ENCODE measurements at places on chromosomes 7 and 10.
A peak's percentile ranks its signal among the peaks of the same experiment; 100 is the strongest.

GRCh38 chr7:480531-481218 lies 39.0 kb downstream of the PDGFA start:
- DNase-seq = peak; percentile 30

- DNase-seq = no peak
Observed at GRCh38 chr10:33098951-33099663, 141.1 kb upstream of the ITGB1 start.

- no peak for DNase-seq
Observed at GRCh38 chr7:46245586-46246111, 324.6 kb upstream of the IGFBP3 start.

DNA sequence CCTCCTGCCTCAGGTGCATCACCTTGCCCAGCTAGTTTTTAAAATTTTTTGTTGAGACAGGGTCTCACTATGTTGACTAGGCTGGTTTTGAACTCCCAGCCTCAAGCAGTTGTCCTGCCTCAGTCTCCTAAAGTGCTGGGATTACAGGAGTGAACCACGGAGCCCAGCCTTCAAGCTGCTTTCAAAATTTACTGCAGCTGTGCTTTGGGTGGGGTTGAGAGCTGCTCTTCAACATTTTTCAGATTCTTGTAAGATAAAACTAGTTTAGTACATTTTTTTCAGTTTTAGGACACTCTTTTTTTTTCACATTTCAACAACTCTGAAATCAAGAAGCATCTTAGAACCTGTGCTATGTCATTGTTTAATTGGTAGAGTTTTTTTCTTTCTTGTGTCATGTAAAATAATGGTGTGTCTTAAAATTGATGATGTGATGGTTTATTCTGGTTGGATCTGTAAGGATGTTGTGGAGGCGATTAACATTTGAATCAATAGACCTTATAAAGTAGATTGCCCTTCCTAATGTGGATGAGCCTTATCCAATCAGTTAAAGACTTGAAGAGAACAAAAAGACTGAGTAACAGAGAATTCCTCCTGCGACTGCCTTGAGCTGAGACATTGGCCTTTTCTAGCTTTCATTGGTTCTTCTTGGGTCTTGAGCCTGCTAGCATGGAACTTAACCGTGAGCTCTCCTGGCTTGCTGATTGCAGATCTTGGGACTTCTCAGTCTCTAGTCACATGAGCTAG lies 13.5 kb downstream of the PLEKHA8 start:
- DNase-seq = no peak

- DNase-seq = no peak
Observed at GRCh38 chr10:133151543-133151972, 8.5 kb upstream of the KNDC1 start.

DNA sequence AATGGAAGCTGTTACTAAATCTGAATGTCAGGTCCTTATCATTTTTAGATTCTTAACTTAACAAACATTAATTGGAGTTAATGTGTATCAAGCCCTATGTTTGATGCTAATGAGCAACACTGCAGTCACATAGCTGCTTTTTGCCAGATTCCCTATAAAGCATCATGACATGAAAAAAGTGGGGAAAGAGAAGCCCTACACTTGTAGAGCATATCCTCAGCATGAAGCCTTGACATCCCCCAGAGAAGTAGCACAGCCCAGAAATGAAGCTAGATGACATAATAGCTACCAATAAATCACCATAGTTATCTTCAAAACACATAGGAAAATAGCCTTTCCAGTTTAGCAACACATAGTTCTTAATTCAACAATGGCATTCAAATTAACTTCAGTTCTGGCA lies 49.2 kb upstream of the CDK1 start:
- DNase-seq = no peak

GRCh38 chr7:121192834-121193233 lies 136.0 kb upstream of the WNT16 start:
- DNase-seq = no peak

DNA sequence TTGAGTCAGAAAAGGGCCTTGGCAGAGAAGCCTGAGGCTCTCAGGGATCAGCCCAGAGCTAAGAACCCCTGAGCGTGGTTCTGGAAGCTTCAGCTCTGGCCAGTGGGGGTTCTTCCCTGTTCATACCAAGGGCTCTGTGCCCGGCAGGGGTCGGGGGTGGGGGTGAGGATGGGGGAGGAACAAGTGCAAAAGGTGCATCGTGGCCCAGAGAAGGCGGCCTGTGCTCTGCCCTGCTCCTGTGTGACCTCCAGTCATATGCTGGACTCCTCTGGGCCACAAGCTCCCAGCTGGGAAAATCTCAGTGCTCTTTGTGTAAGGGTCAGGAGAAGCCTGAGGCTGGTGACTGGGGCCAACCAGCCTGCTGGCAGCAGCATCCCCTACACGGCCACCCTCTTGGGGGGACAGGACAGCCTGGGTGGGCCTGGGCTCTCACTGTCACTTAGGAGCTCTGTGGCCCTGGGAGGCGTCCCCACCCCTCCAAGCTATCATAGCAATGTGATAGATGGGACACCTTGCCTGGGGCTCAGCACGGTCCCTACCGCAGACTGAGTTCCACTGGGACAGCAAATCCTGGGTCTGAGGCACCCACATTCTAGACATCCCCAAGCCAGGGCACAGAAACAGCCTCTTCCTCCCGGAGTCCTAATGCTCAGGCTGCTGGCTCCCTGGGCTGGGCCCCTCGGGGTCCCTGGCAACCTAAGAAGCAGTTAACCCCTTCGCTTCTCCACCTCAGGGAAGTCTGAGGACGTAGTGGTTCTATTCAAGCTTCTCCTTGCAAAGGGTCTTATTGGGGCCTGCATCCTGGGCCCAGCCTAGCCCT lies 2.5 kb downstream of the MMRN2 start:
- DNase-seq = no peak

GRCh38 chr7:70400829-70401380 lies 731.0 kb upstream of the GALNT17 start:
- no peak for DNase-seq

DNA sequence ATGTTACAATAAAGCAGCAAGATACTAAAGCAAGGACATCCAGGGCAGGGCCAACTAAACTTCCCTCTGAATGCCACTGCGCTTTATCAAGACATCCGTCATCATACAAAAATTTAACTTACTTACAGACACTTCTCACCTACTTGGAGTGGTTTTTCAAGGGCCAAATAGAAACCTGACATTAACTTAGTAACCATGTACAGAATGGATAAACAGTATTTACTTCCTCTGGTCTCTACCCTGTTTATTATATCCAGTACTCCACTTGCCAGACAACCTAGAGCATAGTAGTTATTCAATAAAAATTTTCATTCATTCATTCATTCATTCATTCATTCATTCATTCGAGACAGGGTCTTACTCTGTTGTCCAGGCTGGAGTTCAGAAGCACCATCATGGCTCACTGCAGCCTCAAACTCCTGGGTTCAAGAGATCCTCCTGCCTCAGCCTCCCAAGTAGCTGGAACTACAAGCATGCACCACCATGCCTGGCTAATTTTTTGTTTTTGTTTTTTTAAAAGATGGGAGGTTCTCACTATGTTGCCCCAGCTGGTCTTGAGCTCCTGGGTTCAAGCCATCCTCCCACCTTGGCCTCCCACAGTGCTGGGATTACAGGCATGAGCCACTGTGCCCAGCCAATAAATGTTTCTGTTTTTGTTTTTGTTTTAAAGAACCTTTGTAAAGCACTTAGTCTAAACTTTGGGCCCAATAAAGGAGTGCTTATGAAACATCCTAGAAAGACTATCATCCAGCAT lies 19.0 kb downstream of the SMURF1 start:
- DNase-seq = no peak

DNA sequence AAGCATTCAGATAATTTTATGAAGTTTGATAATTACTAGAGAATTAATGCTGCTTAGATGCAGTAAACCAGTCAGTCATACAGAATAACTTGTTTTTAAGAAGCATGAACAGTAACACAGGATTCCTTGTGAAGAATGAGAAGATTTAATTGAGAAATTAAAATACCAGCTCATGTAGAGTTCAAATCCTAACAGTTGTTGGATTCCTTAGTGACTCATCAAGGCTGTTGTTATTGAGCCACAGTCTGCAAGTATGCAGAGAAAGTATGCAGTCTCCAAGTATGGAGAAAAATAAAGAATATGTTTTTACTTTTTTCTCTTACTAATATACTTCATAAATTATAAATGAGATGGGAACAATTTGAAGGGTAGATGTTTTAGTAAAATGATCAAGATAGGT lies 30.2 kb upstream of the CYP26C1 start:
- peak; percentile 23 for DNase-seq

DNA sequence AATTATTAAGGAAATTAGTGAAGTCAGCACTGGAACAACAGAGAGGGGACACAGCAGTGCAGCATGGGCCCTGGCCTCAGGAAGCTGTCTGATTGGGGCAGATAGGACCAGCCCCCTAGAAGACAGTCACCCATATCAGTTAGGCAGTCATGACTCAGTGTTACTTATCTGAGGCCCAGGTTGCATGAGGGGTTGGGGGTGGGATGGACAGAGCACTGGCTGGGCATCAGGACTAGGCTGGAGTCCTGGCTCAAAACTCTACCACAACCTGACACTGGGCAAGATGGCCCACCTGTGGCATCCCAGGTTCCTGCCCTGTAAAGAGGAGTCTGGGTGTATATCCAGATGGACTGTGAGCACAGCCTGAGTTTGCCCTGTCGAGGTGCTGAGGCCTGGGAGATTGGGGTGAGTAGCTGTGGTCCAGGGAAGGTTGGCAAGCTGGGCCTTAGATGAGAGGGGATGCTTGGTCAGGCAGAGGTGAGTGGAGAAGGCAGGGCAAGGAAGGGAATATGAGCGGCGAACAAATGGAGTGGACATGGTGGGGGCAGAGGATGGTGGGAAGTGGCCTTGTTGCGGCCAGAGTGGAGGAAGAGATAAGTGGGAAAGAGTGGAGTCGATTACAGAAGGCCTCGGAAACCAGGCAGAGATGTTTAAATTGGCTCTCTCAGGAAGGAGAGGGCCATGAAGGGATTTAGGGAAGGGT lies 37.5 kb downstream of the HK1 start:
- peak; percentile 95 for DNase-seq

GRCh38 chr10:52004342-52004949 lies 305.1 kb upstream of the CSTF2T start:
- peak; percentile 4 for DNase-seq

- no peak for DNase-seq
Observed at GRCh38 chr7:129143724-129144094, 798 bp upstream of the TSPAN33 start.

GRCh38 chr10:69425511-69426298 lies 9.0 kb upstream of the TACR2 start:
- DNase-seq = no peak

- no peak for DNase-seq
Observed at GRCh38 chr10:43120116-43120928, 17.9 kb upstream of the CSGALNACT2 start.

GRCh38 chr10:96619120-96619519 lies 32.3 kb upstream of the TM9SF3 start:
- peak; percentile 100 for DNase-seq
